ENCODE measurements at places on chromosomes 4 and X.

DNA sequence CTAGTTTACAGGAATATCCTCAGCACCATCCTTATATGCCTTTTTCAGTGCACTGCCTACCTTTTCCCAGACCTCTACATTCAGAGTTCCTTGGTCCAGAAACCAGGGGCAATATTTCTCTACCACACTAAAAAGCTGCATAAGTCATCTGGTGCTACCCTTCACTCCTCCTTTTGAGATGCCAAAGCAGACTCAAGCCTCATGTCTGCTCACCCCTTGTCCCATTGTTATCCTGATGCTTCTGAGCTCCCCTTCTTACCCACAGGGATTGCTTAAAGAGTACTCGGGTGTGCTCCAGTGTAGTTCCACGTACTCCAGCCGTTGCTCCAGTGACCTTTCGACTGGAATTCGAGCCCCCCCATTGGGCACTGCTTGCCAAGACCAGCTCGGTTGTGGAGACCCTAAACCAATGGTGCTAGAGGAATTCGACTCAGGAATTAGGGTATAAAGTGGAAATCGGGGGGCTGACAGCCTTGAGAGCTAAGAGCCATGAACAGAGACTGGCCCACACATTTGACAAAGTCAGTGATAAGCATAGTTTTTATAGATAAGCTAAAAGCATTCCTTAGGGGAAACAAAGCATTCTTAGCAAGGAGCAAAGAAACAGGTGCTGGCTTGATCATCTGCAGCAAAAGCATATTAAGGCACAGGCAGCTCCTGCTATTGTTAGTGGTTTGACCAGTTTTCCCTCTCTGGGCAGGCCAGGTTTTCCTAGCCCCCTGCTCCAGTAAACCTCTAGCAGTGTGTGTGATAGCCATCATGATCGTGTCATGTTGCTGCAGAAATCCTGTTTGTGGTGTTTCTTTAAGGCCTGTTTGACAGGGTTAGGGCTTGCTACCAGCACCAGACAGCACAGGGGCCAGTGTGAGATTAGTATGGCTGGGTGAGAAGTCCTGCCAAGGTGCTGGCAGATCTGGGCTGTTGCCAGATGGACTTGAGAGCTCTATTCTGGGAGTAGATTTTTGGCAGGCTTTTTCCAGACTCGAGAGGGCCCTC, 57.5 kb upstream of the WDR1 start:
- DNase-seq, result no peak

- DNase-seq, result no peak
Observed at GRCh38 chr4:138978028-138978585, 37.5 kb upstream of the NOCT start.

DNA sequence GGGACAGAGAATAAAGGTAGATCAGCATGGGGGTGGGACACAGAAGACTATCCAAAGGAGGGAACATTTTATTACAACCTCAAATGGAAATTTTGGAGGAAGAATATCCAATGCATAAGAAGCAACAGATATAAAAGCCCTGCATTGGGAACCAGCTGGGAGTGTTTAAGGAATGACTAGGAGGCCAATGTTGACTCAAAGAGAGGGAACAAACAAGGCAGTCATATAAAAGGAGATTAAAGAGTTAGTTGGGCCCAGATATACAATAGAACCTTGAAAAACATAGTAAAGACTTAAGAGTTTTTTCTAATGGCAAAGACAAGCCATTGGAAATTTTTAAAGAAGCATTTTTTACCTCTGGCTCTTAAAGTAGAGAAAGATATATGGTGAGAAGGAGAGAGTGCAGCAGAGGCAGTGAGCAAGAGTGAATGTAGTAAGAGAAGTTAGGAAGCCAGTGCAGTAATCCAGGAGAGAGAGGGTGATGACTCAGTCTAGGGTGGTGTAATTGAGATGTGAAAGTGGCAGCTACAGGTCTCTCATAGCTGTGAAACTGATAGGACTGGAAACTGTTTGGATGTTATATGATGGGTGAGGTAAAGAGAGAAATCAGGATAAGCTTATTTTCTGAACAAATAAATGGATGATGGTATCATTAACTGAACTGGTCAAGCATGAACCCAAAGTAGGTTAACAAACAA, 182.2 kb upstream of the ATOH1 start:
- no peak for DNase-seq

- DNase-seq, result no peak
Observed at GRCh38 chr4:794900-795725, 30.8 kb downstream of the CPLX1 start.

- DNase-seq, result no peak
Observed at GRCh38 chr4:182212211-182212761, 30.9 kb upstream of the TENM3 start.

- DNase-seq, result no peak
Observed at GRCh38 chr4:84856468-84857049, 109.9 kb downstream of the WDFY3 start.

DNA sequence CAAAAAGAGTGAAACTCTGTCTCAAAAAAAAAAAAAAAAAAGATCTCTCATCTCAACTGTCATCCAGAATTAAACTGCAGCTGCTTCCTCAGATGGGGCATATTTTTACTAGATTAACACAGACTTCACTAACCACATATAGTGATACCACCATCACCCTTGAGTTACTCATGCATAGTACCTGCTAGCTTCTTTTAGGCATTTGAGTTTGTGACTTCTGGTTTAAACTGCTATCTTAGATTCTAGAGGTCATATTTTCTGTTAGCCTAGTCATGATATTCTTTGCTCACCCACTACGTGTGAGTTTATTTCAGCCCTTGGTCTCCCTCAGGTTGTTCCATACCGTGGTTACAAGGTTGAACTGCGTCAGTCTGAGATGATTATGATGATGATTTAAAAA, 154.9 kb upstream of the BMP3 start:
- no peak for DNase-seq

DNA sequence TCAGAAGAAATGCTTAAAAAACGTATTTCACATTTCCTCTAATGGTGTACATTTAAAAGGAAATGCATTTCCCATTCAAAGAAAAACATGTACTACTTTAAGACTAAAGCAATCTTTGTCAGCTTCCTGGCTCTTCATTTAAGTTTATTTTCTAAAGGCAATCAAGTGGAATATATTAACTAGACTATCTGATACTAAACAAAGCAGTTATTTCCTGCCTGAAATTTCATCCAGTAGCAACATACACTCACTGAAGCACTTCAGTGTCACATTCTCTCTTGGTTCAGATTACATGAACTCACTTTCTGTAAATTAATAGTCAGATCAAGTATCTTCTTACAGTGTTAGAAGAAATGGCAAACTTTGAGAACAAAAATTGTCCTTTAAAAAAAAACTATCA, 42.5 kb downstream of the LRBA start:
- DNase-seq, result no peak

DNA sequence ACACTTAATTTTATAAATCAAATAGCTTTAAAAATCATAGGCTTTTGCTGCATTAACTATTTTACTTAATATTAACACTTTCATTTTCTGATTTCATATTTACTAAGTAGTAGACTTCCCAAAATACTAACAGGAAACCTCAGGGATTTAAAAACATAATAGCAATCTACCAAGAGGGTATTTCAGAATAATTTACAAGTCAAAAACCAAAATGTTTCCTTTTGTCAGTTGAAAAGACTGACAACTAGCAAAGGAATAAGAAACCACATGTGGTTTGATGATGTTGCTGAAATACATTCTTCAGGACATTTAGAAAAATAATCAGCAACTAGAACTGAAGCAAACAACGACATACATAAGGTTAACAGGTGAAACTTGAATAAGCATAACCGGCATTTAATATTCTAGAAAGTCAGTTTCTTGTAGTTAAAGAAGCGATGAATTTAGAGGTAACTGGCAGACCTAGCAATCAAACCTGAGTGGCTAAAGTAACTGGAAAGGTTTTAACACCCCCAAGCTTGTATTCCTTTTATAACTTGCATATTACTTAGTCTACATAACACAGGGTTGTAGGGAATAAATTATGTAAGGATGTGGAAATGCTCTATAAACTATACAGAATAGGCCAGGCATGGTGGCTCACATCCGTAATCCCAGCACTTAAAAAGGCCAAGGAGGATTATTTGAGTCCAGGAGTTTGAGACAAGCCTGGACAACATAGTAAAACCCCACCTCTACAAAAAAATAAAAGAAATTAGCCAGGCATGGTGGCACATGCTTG, 40.0 kb downstream of the DHX15 start:
- DNase-seq, result no peak

DNA sequence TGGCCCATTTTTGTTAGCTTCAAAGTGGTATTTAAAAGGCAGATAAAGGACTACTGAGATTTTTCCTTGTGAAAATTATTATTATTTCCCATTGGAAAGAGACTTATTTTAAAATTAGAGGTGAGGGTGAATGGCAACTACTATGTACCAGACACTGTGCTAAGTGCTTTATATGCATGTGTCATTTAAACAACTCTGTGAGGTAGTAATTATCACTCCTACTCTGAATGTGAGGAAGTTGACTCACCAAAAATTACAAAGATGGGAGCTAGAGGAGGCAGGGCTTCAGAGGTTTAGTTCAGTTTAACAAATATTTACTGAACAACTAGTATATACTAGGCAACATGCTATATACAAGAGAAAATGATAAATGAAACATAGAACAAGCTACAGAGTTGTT, 78.2 kb downstream of the MSL3 start:
- DNase-seq, result no peak
